HFFc6 (cell line): ENCODE measurements at places on chromosomes 12 and 14.

DNA sequence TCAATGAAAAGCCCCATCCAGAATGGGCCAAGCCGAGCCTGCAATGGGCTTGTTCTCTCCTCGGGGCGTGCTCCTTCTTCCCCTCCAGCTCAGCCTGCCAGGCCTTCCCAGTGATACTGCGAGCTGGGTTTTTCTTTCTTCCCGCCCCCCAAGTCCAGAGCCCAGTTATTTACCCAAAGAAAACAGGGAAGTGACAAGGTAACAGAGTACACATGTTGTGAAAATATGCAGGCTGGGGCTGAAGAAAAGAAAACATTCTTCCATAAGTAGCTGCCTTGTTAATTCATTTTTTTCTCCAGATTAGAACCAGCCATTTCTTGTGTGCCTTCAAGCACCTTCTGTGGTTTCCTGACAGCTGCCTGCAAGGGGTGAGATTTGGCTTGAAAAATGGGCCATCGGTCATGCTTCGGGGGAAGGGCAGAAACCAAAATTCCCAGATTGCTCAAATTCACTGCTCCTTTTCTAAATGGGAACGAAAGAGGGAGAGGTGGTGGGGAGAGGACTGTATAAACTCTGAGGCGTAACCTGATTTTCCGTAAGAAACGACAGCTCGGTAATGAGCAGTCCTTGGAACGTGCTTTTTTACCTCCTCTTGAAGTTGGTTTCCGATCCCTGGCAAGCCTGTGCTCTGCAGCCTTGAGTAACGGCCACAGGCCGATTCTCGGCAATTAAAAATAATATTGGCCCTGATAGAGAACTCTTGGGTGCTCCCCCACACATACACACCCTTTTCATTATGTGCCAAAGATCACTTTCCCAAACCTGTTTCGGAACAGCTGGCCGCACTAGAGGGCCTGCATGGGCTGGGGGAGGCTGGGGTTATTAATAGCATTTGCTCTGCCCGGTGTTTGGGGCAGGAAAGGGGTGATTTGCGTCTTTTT lies 229.4 kb downstream of the ZFP36L1 start:
- DNase-seq: no peak

DNA sequence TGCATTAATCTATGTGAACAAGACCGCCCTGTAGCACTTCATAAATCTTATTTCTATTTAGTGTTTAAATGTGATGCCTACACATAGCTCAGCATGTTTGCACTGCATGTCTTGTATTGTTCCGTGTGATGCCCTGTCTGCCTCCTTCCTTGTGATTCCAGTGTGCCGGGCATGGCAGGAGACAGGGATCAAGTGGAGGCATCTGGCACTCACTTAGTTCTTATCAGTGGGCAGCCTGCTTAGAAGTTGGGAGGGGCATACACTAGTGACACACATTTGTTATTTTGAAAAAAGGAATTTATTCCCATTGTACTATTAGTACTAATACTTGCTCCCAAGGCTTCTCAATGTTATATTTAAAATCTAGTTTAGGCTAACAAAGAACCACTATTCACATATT lies 176.4 kb downstream of the KCNA5 start:
- no peak for DNase-seq

- DNase-seq: no peak
These were observed 290.9 kb downstream of the LRIG3 start for GRCh38 chr12:58629376-58629775.

DNA sequence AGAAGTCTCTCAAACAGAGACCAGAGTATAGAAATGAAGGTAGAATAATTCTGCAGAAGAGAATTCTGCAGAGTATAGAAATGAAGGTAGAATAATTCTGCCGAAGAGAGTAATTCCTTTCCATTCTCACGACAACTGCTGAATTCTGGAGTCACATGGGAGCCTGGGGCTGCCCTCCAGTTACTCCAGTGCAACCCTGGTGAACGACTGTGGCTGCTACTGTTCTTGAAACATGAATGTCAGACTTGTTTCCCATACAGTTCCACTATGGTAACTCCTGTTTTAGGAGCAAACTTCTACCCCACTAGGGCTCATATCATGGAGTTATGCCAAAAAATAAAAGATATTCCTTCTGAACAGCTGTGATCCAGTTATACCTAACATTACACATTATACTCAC lies 164.4 kb downstream of the KICS2 start:
- DNase-seq: no peak

GRCh38 chr14:49720744-49721143 lies 27.8 kb downstream of the KLHDC1 start:
- DNase-seq: no peak

GRCh38 chr12:131882804-131883520 lies 11.5 kb upstream of the ULK1 start:
- DNase-seq: no peak

GRCh38 chr12:87815771-87816585 lies 213.2 kb downstream of the C12orf50 start:
- no peak for DNase-seq

GRCh38 chr12:22529281-22530060 lies 14.9 kb downstream of the C2CD5 start:
- peak; percentile 35 for DNase-seq

- peak; percentile 47 for DNase-seq
These were observed 275.9 kb downstream of the FBXL14 start for GRCh38 chr12:1318327-1319031.

GRCh38 chr14:53947452-53948204 lies 9.0 kb downstream of the BMP4 start:
- no peak for DNase-seq

DNA sequence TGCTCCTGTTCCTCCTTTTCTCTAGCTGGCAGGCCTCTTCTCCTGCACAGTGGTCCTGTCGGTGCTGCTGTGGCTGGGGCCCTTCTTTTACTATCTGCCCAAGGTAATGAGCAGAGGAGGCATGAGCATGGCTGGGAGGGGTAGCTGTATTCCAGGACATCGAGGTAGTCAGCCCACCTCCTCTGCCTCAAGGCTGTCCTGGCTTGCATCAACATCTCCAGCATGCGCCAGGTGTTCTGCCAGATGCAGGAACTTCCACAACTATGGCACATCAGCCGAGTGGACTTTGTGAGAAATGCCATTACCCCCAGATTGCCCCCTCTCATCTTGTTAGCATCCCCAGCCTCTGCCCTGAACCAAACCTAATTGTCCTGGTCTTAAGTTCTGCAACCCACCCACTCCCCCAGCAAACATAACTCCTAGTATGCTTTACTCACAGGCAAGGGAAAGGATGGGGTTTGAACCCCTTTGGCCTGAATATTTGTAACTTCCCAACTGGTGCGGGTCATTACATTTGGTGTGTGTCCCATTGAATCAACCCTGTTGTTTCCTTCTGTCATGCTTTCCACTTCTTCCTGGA lies 9.1 kb downstream of the B4GALNT1 start:
- DNase-seq: no peak

DNA sequence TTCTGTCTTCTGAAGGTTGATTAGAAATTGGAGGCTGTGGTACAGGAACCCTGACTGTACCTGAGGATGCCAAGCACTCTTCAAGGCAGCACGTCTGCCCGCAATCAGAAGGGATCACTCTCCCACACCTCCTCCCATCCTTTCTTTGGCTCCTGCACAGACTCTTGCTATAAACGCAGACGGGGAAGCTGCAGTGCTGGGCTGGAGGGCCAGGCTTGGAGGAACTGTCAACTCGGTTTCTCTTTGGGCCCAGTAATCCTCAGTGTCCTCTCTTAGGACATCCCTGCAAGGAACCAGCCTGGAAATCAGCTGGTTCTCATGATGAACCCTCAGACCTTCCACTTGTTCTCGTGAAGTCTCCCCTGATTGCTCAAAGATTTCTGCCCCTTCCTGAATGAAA lies 201.4 kb downstream of the ADGRD1 start:
- DNase-seq: no peak

GRCh38 chr12:59890896-59891579 lies 295.2 kb downstream of the SLC16A7 start:
- DNase-seq: no peak

- no peak for DNase-seq
These were observed 1.5 kb downstream of the CMAS start for GRCh38 chr12:22047494-22047893.

- no peak for DNase-seq
These were observed 71.3 kb upstream of the PSMA6 start for GRCh38 chr14:35220920-35221319.

GRCh38 chr14:102739190-102739469 lies 38.1 kb upstream of the TRAF3 start:
- DNase-seq: no peak

DNA sequence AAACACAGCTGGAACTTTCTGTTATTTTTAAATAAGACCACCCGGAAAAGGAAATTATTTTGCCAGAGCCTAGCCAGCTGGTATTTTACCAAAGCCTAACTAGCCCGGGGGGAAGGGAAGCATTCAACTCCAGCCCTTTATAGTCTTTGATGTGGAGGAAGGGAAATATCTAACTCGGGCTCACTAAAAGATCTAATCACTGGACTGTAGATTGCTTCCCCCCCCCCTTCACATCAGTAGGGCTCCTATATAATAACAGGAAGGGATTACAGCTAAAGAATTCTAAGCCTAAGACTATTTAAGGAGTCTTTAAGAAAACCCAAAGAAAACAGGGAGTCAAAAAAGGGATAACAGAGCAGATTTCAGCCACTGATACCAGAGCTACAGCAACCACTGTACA lies 431.1 kb downstream of the KCNH5 start:
- DNase-seq: no peak

DNA sequence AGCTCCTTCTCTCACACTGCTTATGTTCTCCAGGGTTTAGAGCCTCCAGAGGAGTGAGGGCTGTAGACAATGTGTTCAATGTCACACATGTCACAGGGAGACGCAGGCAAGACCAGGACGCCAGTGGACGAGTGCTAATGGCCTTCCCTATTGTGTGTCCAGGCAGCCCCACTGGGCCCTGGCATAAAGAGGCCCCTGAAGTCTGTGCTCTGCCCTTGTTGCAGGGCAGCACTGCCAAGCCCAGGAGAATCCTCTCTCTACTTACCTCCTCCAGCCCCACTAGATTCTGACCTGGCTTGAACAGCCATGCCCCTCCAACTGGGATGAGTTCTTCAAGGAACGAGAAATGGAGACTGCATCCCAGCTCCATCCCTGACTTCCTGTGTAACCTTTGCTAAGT lies 24.8 kb upstream of the TMEM106C start:
- DNase-seq: no peak
